IPS DF 6.9 (cell line): ENCODE measurements at places on chromosomes 3 and 15.

DNA sequence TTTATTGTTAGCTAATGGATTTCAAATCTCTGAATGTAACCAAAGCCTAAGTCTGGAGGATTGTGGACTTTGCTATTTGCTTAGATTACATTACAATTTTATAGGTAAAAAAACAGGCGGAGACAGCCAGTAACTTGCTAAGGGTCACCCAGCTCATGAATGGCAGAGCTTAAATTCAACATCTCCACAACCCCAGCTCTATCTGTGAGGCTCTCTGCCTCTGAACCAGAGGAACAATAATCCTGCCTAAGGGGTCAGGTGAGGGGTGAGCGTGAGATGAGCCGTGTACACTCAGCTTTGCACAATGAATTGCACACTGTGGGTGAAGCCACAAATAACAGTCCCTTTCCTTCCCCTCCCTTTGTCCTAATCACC, 69.8 kb upstream of the SPATA12 start:
- H3K36me3 ChIP-seq: no peaks in the 10 kb centered on the region
- H3K4me1 ChIP-seq: peaks cover 2% of the 10 kb centered on the region
- H3K4me3 ChIP-seq: no peak overlapping the region
- DNase-seq: no peak

DNA sequence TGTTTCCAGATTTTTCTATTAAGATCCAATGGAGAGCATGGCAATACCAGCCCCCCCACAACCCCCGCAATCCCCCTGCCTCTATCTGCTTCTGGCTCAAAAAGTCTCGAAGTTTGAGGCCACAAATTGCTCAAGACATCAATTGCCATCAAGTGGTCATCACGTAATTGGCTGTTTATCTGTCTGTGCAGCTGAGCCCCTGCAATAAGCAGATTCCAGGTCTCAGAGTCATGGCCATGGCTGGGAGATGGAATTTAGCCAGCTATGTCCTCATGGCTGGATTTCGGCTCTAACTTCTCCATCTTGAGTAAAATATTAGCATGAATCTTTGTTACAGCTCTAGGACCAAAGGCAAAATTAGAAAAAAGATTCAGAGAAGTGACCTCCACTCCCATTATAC, 22.7 kb downstream of the SSUH2 start:
- DNase-seq: no peak
- no peak overlapping the region for H3K27ac ChIP-seq
- H3K36me3 ChIP-seq: no peaks in the 10 kb centered on the region
- 0 out of 2 replicates have a peak, but pooled peaks cover 2% of the 10 kb centered on the region for H3K4me1 ChIP-seq
- no peak overlapping the region for H3K4me3 ChIP-seq

- no peak overlapping the region for H3K27ac ChIP-seq
- H3K27me3 ChIP-seq: no peaks in the 10 kb centered on the region
- H3K36me3 ChIP-seq: no peaks in the 10 kb centered on the region
- H3K4me1 ChIP-seq: no peaks in the 10 kb centered on the region
- H3K4me3 ChIP-seq: no peak overlapping the region
Observed at GRCh38 chr3:182440101-182440500, 353.2 kb upstream of the ATP11B start.

DNA sequence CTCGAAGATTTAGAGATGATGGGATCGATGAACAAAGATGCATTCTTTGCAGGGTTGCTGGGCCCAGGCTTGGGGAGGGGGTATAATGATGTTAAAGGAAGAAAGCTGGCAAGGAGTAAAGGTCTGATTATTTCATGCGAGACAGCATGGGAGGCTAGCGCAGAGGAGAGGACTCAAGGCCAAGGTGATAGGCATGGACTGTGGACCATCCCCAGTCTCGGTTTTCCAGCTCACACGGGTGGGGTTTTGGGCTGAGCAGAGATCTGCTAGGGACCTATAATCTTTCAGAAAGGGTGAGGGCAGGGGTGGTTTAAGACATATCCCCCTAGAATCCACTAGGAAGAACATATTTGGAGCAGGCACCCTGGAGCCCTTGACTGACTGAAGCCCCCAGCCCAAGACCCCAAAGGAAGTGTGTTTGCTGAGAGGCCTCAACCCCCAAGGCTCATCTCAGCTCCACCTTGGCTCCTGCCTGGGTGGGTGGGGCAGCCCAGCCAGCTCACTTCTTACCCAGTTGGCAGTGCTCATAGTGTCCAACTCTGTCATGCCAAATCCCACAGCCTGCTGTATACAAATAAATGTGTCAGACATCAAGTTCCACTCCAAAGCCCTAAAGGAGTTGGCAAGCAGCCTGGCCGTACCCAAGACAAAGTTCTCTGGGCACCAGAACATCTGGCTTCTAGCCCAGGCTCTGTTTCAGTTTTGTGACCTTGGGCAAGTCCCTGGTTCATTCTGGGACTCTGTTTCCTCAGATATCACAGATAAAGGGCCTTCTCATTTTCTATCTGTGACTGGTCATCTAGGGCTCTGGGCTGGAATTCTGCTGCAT, 17.9 kb downstream of the ACSBG1 start:
- no peak overlapping the region for H3K4me3 ChIP-seq
- H3K4me1 ChIP-seq: no peaks in the 10 kb centered on the region; the same call in 1 of the 2 replicates
- no peak overlapping the region for H3K27ac ChIP-seq
- DNase-seq: no peak
- H3K27me3 ChIP-seq: no peaks in the 10 kb centered on the region

GRCh38 chr15:73249499-73249898, 119.3 kb downstream of the HCN4 start:
- no peaks in the 10 kb centered on the region for H3K27me3 ChIP-seq
- no peak overlapping the region for H3K4me3 ChIP-seq
- H3K27ac ChIP-seq: no peak overlapping the region
- H3K36me3 ChIP-seq: 0 out of 2 replicates have a peak, but pooled peaks cover 2% of the 10 kb centered on the region
- DNase-seq: no peak

- no peaks in the 10 kb centered on the region for H3K4me1 ChIP-seq
- no peak overlapping the region for H3K27ac ChIP-seq
- no peak for DNase-seq
- no peak overlapping the region for H3K4me3 ChIP-seq
Observed at GRCh38 chr15:25880411-25880810, 17.3 kb upstream of the ATP10A start.

DNA sequence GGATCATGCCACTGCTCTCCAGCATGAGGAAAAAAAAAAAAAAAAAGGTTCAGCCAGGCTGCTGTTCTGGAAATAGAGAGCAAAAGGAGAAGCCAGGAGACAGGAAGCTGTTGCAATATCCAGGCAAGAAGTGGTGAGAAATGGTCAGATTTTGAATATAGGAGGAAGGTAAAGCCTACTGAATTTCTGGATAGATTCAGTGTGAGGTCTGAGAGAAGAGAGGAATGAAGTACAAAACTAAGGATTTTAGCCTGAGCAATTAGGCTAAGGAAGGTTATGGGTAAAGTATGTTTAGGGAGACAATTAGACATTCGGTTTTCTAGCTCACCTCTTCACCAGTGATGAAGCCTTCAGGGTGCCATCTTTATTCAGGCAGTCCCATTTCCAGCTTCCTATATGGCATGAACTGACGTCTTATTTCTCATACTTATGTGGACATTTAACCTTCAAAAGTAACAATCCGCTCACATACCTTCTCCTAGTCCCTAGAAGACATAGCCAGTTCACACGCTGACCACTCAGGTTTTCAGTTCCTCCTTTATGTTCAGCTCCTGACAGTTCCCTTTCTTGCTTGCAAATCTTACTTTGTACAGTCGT, 57.2 kb downstream of the KIF9 start:
- no peaks in the 10 kb centered on the region for H3K36me3 ChIP-seq
- no peaks in the 10 kb centered on the region for H3K27me3 ChIP-seq
- no peak for DNase-seq
- H3K4me3 ChIP-seq: no peak overlapping the region
- no peaks in the 10 kb centered on the region for H3K4me1 ChIP-seq

- H3K27ac ChIP-seq: no peak overlapping the region
- H3K4me1 ChIP-seq: no peaks in the 10 kb centered on the region
- H3K27me3 ChIP-seq: no peaks in the 10 kb centered on the region
- DNase-seq: no peak
- H3K36me3 ChIP-seq: no peaks in the 10 kb centered on the region
- no peak overlapping the region for H3K4me3 ChIP-seq
Observed at GRCh38 chr15:85708402-85708941, 86.3 kb downstream of the KLHL25 start.
